ENCODE measurements at places on chromosomes 13 and 19.

GRCh38 chr19:10516671-10517286 is 468 bp downstream of the S1PR5 start:
- no peak for DNase-seq

DNA sequence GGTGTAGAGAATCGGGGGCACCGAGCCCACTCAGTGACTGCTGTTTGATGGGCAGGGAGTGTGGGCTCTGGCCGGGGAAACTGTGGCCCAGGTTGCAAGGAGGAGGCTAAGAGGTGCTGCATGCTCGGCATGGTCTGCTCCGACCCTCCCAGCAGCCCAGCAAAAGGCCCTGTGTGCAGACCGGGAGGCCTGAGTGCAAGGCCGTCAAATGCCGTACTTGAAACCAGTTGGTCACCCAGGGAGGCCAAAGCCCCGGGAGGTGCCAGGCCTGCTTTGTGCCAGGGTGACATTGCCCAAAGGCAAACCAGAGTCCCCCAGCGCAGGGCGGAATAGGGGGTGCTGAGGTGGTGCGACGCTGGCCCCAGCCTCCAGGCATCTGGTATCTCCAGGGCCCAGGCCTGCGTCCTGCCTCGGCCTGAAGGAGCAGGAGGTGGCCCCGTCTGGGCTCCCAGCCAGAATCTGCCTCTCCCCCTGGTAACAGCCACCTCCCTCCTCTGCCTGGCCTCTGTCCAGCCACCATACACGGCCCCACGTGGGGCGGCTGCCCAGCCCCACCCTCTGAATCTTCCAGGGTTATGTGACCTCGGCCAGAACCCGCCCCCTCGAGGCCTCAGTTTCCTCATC is 4.0 kb downstream of the PIK3R2 start:
- DNase-seq: no peak

DNA sequence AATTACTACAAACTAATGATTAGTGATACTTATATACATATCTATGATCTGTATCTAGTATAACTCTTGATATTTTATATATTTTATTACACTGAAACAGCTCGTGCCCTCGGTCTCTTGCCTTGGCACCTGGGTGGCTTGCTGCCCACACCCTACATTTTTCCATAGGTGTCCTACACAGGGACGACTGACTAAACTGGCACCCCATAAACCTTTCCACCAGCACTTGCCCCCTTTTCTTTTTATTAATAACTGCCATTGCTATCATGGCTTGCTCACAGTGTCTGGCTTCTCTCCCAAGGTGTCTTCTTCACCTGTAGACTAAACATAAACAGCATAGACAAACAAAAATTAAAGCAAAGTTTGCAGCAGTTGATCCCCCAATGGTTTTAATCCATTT is 30.4 kb downstream of the CLEC4M start:
- no peak for DNase-seq

GRCh38 chr19:2774083-2774679 is 8.9 kb downstream of the SGTA start:
- DNase-seq: no peak

- no peak for DNase-seq
Measured at GRCh38 chr13:50893211-50893852, 16.3 kb upstream of the RNASEH2B start.

- no peak for DNase-seq
Measured at GRCh38 chr13:36192166-36192565, 22.2 kb downstream of the SOHLH2 start.

DNA sequence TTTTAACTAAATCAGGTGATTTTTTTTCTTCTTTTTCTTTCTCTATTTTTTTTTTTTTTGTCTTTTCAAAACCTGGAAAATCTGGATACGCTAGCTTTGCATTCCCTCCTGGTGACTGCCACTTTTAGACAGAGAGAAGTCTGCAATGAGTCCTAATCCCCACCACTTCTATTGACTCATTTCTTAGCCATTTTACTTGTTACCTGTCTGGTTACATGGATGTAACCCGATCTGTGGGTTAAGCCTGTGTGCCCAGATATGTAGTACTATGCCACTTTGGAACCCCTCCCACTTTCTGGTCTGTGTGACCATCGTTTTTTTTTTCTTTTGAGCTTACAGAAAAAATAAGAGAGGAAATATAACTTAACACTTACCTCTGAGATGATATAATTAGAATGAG is 817.8 kb upstream of the PCDH9 start:
- no peak for DNase-seq

- no peak for DNase-seq
Measured at GRCh38 chr13:35741657-35742056, 265.2 kb upstream of the MAB21L1 start.

Measured in amniotic stem cell (primary cell).